DMS153 (cell line): ENCODE measurements at places on chromosomes 5 and 9.

DNA sequence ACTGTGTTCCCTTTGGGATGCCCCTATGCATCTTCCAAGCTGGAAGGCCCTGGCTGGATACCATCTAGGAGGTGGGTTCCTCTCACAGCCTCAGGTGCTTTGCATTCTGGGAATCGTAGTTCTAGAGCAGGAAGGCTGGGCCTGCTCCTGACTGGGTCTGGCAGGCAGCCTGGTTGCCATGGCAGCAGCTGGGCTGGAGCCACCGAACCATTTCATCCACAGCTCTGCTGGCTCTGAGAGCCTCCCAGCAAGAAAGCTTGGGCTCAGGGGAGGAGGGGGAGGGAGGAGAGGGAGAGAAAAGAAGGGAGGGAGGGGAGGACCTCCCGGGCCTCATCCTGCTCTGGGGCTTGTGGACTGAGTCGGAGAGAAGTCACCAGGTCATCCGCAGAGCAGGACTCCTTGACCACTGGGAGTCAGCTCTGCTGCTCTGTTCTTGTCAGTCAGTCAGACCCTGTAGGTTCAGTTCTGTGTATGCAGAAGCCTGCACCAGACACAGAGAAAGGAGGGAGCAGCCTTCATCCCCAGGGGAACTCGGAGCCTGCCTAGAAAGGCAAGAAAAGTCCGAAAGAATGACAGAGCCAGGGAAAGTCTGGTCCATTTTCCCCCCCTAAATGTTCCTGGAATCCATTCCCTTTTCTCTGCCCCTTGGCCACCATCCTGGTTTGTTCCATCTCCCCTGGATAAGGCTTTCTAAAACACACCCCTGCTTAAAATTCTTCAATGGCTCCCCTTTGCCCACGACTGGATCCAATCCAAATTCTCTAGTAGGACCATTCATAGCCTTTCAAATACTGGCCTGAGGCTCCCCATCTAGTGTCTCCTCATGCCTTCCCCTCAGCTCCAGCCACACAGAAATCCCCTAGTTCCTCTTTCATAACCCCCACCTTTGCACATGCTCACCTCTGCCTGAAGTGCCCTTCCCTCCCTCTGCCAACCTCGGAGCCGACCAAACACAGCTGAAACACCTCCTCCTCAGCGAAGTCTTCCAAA is 65.4 kb upstream of the ARAP3 start:
- DNase-seq = peak; percentile 78

DNA sequence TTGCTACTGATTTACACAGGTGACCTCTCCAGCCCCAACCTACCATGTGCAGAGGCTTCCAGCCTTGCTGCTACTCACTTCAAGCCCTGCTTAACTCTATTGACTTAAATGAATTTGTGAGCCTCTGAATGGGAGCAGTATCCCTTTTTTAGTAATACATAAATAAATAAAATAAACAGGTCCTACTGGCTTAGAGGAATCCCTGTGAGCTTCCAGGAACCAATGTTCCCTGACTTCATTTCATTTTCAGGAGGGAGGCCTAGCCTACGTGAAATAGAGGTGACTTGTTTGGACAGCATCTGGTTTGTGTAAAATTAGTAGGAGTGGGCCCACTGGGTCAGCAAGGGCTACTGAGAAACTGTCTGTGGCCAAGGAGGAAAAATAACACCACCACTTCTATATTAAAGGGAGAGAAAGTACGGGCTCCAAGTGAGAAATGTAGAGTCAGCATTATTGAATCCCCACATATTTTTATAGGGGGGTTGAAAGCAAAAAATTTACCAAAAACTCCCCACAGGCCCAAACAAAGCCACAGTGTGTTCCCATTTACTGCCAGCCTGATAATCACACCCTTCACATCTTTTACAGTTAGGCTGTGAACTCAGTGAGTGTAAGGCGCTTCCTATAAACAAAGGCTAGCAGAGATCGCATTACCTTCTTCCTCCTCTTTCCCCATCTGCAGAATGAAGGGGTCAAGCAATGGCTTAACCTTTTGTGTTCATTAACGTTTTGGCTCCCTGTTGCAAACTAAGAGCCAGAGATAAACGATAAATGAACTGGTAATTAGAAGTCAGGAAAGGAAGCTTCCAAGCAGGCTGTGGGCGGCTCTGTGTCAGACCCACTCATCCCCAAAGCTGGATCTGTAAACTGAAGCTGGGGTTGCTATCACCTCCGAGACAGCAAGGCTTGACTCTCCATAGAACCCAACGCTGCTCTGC is 138.8 kb upstream of the LIFR start:
- DNase-seq = peak; percentile 22

DNA sequence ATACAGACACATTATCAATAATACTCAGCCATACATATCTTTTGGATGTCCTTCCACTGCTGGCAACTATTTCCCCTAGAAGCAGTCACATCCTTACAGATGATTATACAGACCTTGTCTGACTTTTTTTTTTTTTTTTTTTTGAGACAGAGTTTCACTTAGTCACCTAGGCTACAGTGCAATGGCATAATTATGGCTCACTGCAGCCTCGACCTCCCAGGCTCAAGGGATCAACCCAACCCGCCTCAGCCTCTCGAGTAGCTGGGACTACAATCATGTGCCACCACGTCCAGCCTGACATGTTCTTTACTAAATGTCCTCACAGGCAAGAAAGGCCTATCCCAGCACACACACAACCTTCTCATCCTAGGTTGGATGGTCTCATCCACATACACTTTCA is 24.0 kb downstream of the NR6A1 start:
- no peak for DNase-seq

DNA sequence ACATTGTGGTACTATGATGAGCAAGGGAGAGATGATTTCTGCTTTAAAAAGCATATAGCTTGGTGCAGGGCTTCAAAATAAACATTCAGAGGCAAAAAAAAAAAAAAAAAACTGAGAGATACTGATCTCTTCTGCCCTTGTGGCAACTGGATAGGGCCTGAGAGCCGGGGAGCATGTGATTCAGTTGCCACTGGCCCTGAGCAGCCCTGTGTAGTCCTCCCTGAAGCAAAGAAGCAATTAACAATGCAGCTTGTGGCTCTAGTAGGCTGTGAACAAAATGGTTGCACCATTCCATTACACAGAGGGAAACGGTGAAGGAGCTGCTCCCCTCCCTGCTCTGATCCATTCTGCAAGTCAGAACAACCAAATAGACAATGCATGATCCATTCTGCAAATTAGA is 347.5 kb upstream of the DAB2 start:
- DNase-seq = no peak
